ENCODE measurements at places on chromosomes 3 and 15. TPM values are rescaled to one million over a fixed set of nuclear protein-coding genes. Genes with fewer than 3 reads are reported as not detected.

The PATL2 gene
- total RNA-seq: 0.15 TPM

The ADAMTS7 gene
- 4.2 TPM for total RNA-seq

The BNC1 gene
- total RNA-seq: 2.4 TPM

The MITF gene
- total RNA-seq: 7.6 TPM

The LRTM1 gene
- total RNA-seq: not detected

The SUCLG2 gene
- 22.3 TPM for total RNA-seq

The SLC28A1 gene
- 1.1 TPM for total RNA-seq

The ERC2 gene
- total RNA-seq: 0.77 TPM

DNA sequence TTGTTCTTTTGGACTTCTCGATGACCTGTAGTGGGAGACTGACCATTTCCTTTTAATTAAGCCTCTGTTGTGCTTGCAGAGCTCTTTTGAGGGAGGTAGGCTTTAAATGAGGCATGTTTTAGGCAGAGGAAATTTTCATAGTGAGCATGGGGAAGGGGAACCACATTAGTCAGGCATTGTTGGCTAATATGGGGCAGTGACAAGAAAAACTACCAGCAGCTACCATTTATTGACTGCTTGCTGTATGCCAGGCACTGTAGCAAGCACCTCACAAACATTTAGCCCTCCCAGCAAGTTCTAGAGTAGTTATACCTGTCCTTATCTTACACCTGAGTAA lies 10.9 kb downstream of the ATG7 start:
- DNase-seq: no peak

- DNase-seq: no peak
These were observed 91.1 kb downstream of the LINGO1 start for GRCh38 chr15:77541421-77542181.

DNA sequence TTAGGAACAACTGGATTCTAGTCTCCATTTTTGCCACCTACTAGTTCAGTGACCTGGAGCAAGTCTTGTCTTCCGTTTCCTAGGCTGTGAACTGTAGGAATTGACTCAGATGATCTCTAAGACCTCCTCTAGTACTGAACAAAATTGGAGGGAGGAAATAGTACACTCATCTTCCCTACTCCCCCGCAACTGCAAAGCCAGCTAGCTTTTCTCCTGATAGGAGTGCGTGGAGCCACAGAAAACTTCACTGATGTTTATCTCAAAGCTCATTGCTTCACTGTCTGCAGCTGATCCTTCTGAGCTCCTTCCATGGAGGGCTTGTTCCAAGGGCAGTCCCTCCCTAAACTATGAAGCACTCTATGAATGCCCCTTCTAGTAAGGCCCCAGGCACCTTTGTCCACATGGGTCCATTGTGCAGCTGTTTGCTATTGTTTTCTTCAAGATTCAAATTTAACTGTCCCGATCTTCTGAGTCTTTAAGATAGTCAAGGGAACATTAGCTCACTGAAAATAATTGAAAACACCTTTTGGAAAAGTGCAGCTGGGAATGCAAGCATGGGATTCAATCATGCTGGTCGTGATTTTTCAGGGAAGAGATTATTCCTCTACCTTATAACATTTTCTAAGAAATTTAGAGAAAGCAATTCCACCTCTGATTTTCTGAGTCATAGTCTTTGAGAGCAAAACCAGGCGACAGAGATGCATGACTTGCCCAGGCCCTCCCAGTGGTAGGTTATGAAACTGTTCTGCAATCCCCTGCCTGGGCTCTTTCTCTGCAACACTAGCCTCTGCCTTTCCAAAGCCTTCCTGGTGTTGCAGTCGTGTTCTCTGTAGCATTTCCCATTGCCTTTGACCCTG lies 24.3 kb downstream of the FILIP1L start:
- DNase-seq: peak; percentile 67

DNA sequence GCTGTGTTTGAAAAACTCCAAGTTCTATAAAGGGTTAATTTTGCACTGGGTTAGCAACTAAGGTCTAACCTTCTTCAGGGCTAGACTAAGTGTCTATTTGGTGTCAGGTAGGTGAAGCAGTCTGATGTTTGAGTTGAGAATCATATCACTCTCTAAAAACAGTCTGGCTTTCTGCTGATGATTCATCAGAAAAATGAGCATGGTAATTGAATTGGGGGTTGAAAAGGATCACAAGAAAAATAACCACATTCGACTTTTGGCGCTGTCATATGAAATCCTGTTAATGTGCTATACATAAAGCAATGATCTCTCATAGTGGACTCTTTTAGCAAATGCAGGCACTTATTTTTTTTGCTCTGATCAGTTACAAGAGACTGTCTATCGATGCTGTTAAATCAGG lies 242.2 kb upstream of the AZI2 start:
- DNase-seq: no peak

- DNase-seq: no peak
These were observed 771.7 kb downstream of the IGSF11 start for GRCh38 chr3:118262800-118263402.

DNA sequence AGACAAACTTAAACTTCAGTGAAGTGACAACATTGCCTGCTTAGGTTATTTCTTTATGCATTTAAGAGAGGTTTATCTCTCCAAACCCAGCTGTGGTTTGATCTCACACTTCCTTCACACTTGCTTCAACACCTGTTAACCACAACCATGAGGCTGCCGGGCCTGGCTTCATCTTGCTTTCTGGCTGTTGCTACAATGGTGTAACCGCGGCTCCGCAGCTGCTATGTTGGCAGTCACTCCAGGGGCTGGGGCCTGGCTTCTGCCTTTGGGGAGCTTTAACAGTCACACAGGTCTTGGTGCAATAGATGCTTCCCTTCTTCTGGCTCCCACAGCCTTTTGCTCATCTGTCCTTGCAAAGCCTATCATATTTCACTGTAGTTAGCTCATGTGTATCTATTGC lies 72.9 kb upstream of the MNS1 start:
- no peak for DNase-seq

- no peak for DNase-seq
These were observed 6.5 kb upstream of the GSK3B start for GRCh38 chr3:120100711-120101110.

DNA sequence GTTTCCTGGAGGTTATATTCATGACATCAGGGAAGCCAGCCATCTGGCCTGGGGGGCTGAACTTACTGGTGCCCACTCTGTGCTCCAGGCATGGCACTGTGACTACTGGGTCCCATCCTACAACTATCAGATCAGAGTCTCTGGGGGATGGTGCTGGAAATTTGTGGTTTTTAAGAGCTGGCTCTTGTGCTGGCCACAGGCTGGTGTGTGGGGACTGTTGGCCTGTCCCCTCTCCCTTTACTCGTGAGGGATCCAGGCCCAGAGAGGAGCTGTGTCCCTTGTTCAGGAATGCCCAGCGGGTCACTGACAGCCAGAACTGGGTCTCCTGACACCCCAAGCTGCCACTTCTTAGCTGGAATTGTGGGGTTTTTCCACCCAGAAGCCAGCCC lies 44.5 kb upstream of the SEC22A start:
- no peak for DNase-seq

GRCh38 chr3:172522871-172523818 lies at the start of gene TNFSF10:
TSS of gene TNFSF10 (minus strand) at chr3:172523430. CDS start at chr3:172523384, 46 bp downstream.
- DNase-seq: peak; percentile 43

- no peak for DNase-seq
These were observed 408.5 kb upstream of the SUCLG2 start for GRCh38 chr3:68062926-68063325.

DNA sequence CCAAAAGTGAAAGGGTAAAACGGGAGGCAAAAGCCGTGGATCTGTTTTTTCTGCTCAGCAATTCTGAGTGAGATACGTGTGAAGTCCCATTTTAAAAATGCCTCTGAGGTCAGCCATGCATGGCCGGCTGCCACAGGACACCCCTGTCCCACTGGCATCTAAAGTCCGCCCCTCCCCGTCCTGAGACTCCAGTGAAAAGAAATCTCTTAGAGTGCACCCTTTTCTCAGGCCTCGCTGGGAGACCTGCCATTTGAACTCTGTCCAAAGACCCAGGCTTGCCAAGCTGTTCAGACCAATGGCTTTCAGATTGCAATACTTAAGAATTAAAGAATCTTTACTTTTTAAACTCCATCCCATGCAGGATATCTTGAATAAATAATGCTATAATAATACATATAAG lies 61.0 kb upstream of the SLC24A5 start:
- no peak for DNase-seq

- no peak for DNase-seq
These were observed 232.6 kb downstream of the OPA1 start for GRCh38 chr3:193825617-193826016.

DNA sequence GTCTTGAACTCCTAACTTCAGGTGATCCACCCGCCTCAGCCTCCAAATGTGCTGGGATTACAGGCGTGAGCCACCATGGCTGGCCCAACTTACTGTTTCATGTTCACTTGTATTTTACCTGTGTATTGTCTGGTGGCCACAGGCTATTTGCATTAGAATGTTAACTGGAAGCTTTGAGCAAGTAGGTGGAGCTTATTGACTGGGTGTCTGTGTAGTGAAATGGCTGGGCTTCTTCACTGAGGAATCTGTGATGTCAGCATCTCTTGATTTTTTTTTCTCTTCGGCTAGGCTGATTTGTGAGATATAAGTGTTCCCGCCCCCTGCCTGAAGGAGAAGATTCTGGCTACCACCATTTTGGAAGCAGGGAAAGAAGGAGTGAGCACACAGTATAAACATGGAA lies 237.8 kb upstream of the PEX5L start:
- DNase-seq: no peak

DNA sequence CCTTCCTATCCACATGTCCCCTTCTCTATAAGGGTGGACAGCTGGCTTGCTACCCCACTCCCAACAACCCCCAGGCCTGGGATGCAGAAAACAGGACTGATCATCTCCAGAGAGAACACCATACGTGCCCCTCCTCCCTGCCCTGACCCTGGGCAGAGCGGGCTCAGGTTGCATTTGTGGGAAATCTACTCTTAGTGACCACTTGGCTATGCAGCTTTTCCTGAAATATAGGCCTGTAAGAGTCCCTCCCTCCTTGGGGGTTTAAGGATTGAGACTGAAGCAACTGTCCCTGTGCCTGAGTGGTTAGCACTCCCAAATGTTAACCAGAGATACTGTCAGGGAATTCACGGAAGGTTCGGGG lies 11.7 kb downstream of the SH2D7 start:
- DNase-seq: no peak

DNA sequence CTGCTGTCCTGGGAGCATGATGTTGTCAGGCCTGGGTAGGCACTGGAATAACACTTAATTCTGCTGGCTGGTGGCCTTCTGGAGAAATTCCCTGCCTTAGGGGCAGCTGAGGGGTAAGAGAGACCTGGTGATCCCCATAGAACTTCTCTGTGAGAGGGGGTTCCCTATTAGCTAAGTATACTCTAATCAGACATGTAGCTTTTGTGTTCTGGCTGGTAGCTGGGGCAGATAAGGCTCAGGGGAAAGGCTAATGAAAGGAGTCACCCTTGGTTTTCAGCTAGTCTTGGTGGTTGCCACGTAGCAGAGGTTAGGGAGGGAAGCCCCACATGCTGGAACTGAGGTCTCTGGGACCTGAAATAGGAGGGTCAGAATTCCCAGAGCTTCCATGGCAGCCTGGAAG lies 952 bp upstream of the HDDC3 start:
- DNase-seq: no peak

GRCh38 chr3:160886421-160886820 lies 130.4 kb downstream of the PPM1L start:
- DNase-seq: no peak

DNA sequence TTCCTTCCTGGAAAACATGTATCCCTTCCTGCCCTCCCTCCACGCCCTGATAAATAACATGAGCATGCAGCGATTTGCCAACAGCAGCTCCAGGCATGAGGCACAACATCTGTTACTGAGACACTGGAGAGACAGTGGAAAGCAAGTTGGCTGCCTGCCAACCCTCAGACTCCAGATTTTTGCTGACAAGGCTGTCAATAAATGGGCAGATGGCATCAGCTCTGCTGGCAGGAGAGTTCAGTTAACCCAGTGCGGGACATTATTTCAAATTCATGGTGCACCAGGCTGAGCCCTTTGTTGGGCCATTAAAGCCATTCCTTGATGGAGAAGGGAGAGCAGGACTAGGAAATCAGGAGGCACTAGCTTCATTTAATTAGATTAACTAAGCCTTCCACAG lies 293.3 kb downstream of the MEX3B start:
- DNase-seq: peak; percentile 11

- DNase-seq: no peak
These were observed 27.0 kb upstream of the DYNC1LI1 start for GRCh38 chr3:32597656-32598055.

Measured in PC-3 (cell line).